Mucosa of gallbladder (tissue), 1 donor: ENCODE measurements at places on chromosomes 5 and 9. TPM values are rescaled to one million over a fixed set of nuclear protein-coding genes. Genes with fewer than 3 reads are reported as not detected.

ARL14EPL gene
- not detected for total RNA-seq

PCDHA10 gene
- 2.9 TPM for total RNA-seq

STXBP1 gene
- 52.8 TPM for total RNA-seq

AGXT2 gene
- total RNA-seq, result 6.6 TPM

CDH9 gene
- total RNA-seq, result not detected

CCDC192 gene
- total RNA-seq, result not detected

LRRC19 gene
- 16.7 TPM for total RNA-seq
